MCF 10A (cell line): ENCODE measurements at places on chromosomes 6 and 20.

- DNase-seq: no peak
Observed at GRCh38 chr6:105041880-105042279, 85.0 kb downstream of the LIN28B start.

DNA sequence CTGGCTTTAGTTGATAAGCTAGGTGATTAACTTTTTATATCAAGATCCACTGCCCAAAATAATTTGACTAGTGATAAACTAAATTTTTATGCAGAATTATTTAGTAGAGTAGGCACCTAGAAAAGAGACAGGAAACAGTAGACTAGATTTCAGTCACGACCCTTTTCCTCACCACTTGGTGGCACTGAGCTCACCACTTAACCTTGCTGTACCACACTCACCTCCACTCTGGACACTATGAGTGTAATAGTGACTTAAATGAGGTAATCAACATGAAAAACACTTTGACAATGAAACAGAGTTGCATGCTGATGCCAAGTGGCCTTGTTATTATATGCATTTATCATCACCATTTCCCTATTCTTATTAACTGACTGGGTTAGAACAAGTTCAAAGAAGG, 730.4 kb downstream of the KIF16B start:
- no peak for DNase-seq

DNA sequence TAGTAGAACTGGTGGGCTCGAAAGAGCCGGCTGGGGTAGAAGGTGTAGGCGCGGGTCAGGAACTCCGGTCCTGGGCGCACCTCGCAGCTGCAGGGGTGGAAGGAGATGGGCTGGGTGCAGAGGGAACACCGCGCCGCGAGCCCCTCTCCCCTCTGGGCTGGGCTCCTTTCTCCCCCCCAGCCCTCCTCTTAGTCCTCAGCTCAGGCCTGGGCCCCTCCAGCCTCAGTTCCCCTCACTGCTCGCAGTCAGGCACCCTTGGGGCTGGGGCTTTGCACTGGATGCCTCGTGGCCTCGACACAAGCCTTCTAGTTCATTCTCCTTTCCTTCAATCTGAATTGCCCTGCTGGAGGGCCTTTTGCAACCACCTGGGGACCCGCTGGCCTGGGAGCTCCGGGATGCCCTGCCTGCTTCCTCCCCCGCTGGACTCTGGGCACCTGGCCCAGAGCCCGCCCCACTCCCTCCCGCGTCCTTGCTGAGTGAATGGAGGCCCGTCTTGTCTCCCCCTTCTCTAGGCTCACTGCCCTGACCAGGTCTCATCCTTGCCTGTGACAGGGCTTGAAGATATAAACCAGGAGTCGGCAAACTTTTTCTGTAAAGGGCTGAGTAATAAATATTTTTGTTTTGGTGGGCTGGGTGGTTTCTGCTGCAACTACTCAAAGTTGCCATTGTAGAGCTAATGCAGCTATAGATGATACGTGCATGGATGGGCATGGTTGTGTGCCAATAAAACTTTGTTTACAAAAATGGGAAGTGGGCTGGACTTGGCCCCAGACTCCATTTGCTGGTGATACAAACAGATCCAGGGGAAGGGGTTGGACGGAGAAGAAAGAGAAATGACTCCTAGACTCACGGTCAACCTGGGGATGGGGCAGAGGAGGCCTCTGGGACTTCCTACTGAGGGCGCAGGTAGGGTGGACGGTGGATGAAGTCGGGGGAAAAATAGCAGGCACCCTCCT, 47.3 kb downstream of the APCDD1L start:
- DNase-seq: no peak

DNA sequence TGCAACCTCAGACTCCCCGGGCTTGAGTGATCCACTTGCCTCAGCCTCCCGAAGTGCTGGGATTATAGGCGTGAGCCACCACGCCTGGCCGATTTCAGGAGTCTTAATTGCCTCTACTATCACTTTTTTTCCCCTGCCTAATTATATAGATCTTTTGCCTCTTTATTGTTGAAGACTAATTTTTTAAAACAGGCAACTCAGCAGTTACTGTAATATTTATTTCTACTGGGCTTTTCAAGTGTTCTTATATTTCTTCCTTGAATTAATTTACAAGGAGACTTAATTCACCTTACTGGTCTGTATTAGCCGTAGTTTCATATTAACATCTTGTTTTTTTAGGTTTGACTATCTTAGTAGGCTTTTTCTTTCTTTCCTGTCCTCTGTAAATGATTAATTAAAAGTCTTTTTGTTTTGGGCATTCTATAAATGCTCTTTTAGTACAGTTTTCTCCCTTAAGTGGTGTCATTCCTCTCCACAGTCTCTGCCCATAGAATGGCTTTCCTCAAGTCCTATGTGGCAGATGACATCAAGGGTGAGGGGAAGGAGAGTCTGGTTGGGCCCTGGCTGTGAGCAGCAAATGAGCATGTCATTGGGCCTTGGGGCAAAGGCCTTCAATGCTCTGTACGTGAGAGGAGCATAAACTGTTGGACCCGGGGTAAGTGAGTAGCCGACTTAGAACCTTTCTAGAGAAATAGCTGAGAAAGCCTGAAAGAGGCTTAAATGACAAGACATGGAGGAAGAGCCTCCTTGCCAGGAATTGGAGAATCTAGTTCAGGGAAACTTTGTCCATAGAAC, 36.0 kb downstream of the ANKS1A start:
- no peak for DNase-seq

DNA sequence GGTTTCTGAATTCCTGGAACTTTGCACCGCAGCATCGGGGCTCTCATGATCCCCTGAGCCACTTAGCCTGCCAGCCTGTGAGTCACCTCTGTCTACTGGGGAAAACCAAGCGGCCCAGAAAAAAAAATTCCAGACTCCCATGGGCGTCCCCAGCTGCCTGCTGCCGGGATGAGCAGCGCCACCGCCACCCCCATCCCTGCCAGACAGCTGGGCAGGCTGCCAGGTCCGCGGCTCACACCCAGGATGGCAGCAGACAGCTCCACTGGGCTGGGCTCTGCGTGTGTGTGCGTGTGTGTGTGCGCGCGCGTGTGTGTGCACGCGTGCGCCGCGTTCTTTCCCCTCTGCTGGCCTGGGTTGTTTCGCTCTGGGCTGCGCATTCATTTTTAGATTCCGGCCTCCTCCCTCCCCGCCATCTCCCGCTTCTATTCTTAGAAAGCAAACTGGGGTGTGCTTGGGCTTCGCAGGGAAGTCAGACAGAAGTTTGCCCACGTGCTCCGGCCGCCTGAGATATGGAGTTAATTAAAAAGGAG, 38.9 kb upstream of the PMEPA1 start:
- DNase-seq: peak; percentile 90

GRCh38 chr20:9808166-9808565, 30.7 kb downstream of the PAK5 start:
- no peak for DNase-seq

GRCh38 chr6:169800116-169800667, 48.8 kb downstream of the ERMARD start:
- peak; percentile 52 for DNase-seq

DNA sequence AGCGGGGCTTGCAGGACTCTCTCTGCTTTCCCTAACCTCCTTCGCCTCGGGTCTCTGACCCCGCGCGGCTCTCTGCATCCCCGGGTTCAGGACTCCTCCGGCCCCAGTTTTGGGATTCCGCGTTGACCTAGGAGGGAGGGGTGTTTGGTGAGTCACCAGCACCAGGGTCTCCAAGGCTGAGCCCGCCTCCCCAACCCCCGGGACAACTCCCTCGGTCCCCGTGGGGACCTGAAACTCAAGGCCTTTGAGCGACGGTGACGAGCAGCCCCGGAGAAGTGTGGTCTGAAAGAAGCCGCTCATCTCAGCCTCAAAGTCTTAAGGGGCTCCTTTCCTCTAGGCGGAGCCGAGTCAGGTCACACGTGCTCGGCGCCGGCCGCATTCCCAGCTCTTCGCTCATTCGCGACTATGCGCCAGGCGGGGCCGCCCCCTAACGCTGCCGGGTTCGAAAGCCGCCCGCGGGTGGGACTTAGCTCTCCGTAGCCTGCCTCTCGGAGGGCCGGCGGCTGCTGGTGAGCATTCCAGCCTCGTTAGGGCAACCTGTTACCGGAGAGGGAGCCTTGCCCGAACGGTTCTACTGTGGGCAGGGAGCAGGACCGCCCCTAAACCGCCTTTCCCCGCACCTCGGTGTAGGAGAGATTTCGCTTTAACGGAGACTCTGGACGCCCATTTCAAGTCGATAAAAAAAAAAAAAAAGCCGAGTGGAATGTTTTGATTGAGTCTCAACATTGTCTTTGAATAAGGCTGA, 3.0 kb upstream of the PRDM13 start:
- no peak for DNase-seq

- peak; percentile 70 for DNase-seq
Observed at GRCh38 chr6:82013561-82014530, 233.7 kb downstream of the IBTK start.

DNA sequence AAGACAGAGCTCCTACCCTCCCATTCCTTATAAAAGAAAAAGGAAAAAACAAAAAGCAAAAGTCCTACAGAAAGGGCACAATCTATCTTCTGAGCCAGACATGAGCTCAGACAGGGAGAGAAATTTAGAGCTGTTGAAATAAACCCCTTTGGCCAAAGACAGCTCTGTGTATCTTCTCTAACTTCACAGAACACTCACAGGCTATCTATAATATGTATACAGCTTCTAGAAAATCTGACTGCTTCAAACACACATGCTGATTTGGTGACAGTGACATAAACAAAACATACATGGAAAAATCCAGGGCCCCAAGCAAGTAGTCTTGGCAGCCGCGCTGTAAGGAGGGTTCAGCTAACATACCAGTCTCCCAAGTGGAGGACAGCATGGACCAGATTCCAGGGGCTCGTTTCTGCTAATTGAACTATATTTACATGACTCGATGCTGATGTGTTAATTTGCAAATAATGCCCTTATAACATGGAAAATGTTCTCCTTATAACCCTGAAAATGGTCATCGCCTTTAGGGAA, 37.0 kb downstream of the MTFR2 start:
- no peak for DNase-seq

DNA sequence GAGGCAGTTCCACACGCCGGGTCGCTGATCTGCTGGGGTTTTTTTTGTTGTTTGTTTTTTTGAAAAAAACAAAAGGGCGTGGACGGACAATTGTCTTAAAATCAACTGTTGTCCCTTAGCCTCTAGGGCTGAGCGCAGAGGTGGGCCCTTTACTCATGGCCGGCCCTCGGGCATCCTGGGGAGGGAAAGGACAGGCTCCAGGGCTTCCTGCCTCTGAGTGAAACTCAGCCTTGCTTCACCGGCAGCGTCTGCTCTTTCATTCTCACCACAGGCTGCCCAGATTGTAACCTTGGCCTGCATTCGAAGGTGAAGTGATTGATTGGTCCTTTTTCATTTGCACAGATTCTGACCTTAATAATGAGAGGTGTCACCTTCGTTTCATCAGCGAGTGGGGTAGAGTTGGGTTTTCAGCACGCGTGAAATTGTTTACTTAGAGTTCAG, 797 bp downstream of the SMIM13 start:
- peak; percentile 67 for DNase-seq

GRCh38 chr6:29977425-29977727, 35.0 kb downstream of the HLA-A start:
- no peak for DNase-seq

- DNase-seq: peak; percentile 62
Observed at GRCh38 chr6:27280064-27280539, 32.0 kb downstream of the POM121L2 start.

DNA sequence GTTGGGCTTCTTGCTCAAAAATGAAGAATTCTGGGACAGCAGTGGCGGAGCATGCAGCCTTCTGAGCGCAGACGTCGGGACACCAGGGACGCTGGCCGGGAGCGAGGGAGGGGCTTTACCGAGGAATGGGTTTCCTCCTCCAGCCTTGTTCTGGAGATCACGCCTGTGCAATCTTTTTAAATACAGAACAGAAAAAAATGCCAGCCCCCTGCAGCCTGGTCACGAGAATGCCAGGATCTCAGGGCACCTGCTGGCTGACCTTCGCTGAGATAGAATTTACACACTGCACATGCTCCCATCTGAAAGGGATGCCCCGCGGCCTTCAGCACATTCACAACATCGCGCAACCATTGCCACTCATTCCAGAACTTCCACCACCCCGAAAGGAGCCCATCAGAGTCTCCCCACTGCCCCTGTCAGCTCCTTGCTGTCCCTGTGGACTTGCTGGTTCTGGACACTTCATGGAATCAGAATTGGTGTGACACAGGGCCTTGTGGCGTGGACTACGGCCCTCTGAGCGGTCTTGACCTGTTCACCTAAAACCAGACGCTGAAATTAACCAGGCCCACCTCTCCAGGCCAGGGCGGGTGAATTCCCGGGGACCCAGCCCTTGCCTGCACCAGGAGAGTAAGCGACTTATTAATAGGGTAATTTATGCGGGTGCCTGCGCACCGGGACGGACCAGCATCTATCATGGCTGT, 20.6 kb upstream of the BHLHE23 start:
- DNase-seq: no peak

GRCh38 chr6:26158076-26158580, 70.9 kb downstream of the HFE start:
- DNase-seq: no peak

DNA sequence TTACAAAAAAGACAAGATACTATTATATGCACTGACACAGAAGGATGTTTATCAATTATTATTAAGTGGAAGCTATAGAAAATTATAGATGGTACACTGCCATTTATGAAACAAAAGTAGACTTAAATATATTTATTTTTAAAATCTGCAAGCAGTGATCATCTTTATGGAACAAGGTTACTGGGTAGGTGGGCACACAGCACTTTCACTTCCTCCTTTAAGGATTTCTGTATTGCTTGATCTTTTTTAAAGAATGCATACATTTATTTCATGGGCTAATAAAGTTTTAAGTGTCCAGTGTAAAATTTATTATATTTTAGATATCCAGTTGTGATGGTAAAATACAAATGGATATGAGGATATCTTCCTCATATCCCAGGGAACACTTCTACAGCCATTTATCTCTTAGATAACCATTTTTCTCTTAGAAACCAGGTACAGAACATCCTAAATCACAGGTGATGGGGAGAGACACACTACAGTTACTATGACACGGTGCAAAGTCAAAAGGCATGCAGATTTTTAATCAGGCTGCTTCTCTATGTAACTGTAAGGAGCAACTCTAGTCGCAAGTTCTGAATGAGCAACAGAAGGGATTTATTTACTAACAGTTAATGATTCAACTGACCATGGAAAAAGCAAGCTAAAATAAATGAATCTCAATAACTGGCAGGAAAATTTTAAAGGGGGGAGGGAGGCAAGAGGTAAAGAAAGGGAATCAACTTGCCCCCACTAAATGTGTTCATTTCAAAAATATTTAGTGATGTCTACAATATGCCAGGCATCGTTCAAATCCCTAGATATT, 2.2 kb downstream of the FBXL4 start:
- DNase-seq: peak; percentile 8

- DNase-seq: no peak
Observed at GRCh38 chr6:154341336-154341735, 15.3 kb downstream of the IPCEF1 start.
